NCI-H69 (cell line): ENCODE measurements at places on chromosomes 11 and 22.

GRCh38 chr11:101759771-101760450, 154.9 kb upstream of the CEP126 start:
- DNase-seq, result no peak

DNA sequence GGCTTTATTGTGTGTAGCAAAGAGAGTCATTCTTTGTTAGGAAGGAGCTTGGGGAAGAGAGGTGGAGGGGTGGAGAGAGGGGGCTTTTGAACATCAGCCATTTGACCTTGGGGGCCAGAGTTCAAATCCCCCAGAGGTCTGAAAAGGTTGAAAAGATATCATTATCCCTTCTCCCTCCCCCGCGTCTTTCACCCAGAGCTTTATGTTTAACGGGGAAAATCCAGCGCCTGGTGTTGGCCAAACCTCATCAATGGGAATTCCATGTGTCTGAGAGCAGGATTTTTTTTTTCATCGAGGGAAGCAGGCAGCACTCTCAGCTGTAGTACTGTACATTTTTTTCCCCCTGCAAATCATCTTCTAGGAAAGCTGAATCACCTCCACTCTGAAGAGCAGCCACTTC, 122.4 kb upstream of the HSD17B12 start:
- DNase-seq, result no peak

- DNase-seq, result no peak
Measured at GRCh38 chr11:32433101-32433913, 2.0 kb downstream of the WT1 start.

GRCh38 chr11:111910676-111911562, 651 bp downstream of the CRYAB start:
- peak; percentile 13 for DNase-seq

- peak; percentile 51 for DNase-seq
Measured at GRCh38 chr11:30143098-30143705, 87.6 kb upstream of the FSHB start.

DNA sequence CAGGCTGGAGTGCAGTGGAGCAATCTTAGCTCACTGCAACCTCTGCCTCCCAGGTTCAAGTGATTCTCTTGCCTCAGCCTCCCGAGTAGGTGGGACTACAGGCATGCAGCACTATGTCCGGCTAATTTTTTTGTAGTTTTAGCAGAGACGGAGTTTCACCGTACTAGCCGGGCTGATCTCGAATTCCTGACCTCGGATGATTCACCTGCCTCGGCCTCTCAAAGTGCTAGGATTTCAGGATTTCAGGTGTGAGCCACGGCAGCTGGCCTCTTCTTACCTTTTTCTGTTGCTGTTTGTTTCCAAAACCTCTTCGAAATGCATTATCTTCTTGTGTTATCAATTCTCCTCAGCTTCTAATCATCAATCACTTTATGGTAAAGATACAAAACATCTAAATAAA, 22.1 kb upstream of the TMEM135 start:
- DNase-seq, result no peak

GRCh38 chr22:17548010-17548755, 15.1 kb upstream of the SLC25A18 start:
- DNase-seq, result no peak

DNA sequence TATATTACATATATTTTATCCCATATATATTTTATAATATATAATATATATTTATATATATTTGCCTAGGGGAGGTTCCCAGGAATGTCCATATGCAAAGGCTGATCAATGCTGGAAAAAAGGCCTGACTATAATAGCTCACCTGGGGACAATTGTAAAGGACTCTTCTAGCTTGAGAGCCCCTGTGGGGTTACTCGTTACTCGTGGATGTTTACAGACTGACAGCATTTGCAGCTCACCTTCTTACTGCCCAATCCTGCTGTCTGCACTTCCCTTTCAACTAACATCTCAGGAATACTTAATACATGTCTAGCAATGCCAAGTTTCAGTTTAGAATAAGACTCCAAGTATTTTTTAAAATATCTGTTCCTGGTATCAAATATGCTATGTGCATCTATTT, 1365.4 kb upstream of the RAG2 start:
- DNase-seq, result peak; percentile 85

DNA sequence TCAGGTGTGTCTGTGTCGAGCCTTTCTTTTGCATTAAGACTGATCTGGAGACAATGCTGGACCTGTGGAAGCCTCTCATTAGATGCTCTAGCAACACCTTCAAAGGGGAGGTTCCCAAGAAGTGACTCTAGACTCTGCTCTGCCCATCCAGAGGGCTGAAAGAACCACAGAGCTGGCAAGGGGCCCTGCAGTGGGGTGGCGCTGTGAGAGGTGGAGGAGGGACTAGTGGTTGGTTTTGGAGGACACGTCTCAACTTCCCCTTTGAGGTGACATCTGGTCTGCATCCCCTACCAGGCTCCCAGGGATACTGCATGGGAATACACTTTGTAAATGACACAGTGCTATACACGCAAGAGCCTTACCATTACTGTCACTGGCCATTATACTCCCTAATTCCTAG, 34.2 kb upstream of the SYT13 start:
- no peak for DNase-seq

GRCh38 chr11:36718451-36718850, 120.4 kb upstream of the RAG2 start:
- peak; percentile 54 for DNase-seq

- no peak for DNase-seq
Measured at GRCh38 chr22:29914991-29915533, 32.1 kb downstream of the MTMR3 start.

DNA sequence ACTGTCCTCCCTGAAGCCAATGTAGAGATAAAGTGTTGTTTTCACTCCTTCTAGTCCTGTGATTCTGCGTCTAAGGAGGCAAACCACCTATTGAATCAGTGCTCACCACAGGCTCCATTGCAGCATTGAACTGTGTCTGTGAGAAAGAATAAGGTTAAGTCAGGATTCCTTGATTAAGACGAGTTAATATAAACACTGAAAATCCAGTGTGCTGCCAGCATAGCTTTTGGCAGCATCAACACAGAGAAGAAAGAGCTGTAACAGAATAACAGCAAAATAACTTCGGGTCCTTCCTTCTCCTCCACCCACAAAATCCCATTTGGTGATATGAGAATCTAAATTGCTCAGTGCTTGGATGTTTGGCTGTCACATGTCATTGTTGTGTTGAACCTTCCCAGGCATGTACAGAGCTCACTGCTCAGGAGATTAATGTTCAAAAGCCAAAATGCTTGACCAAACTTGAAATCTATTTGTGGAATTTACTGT, 185.2 kb upstream of the DDI1 start:
- no peak for DNase-seq

DNA sequence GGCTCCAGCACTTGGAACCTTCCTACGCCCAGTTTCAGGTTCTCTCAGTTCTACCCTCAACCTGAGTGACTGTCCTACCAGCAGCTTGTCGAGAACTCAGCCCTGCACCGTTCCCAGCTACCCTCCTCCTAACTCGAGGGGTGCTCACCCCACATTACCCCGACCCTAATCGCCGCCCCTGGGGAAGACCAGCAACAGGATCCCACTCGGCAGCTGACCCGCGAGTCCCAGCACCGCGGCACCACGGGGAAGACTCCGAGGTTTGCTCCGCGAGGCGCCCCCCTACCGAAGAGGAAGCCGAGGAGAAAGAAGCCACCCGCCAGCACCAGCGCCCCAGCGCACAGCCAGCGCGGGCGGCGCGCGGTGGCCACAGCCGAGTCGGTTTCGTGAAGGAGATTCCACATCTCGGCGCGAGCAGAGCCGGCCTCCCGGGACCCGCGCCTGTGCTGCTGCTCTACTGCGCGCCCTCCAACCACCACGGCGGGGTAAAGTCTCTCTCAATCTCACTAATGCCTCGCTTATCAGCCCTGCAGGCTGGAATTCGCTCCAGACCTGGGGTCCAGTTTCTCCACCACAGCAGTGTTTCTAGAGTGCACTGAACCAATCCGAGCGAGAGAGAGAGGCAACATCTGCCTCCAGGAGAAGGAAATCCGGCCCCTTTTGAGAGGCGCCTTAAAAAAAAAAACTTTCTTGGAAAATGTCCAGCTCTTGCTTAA, at the start of gene FOLH1:
Gene FOLH1 (minus strand): TSS at position 597 of the 716 bp plus-strand sequence. CDS start 193 bp downstream, at position 404.
- no peak for DNase-seq
